CD4-positive, alpha-beta T cell treated with Interleukin-2 at 100 ng/mL for 4 hours (primary cell): ENCODE measurements at places on chromosomes 11 and 22.

GRCh38 chr11:2277933-2278523, 7.6 kb upstream of the ASCL2 start:
- DNase-seq: no peak

DNA sequence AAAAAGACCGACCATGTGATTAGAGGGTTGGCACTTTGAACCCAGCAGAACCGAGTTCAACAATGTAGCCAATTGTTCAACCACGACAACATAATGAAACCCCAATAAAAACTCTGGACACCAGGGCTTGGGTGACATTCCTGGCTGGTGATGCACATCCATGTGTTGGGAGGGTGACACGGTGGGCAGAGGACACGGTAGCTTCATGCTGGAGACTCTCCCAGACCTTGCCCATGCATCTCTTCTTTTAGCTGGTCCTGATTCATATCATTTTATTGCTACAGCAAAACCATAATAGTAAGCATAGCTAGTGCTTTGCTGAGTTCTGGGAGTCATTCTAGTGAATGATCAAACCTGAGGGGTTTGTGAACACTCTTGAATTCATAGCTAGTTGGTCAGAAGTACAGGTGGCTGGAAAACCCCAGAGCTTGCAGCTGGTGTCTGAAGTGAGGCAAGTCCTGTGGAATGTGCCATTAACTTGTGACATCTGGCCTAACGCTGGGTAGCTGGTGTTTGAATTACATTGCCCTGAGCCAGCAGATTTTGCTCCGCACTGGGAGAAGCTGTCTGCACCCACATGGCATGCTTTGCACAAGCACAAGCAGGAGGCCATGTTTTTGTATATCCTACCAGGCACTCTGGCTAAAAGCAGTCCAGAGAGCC, 14.0 kb downstream of the RPUSD4 start:
- no peak for DNase-seq

DNA sequence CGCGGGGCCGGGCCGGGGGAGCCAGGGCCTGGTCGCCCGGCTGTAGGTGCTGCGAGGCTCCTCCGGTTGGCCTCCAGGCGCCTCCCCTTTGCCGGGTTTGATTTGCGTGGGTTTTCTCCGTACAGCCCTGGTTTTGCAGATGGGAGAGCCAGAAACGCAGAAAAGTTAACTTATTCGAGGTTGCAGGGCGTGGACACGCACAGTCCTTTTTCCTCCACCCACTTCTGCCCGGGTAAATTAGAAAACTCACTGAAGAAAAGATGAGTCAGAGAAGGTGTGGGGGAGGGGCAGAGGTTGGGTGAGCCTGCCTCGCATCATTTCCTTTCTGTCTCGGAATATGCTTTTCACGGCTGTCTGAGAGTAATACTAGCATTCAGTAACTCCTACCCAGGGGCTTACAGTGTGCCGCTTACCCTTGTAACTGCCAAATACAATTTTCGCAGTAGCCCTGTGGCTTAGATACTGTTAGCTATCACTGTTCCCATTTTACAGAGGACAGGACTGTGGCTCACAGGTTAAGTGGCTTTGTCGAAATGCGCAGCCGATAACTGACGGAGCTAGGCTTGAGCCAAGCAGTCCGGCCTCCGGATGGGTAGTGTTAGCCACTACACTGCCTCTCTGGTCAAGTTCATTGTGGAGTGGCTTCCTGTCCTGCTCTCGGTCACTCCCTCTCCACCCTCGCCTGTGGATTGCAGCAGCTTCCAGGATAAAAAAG, 812 bp downstream of the FADD start:
- peak; percentile 96 for DNase-seq

GRCh38 chr11:23789200-23789853, 707.5 kb upstream of the LUZP2 start:
- no peak for DNase-seq

- DNase-seq: no peak
These were observed 226.4 kb downstream of the FAT3 start for GRCh38 chr11:92451063-92451462.

- DNase-seq: no peak
These were observed 46.8 kb downstream of the BTG4 start for GRCh38 chr11:111465400-111465799.

DNA sequence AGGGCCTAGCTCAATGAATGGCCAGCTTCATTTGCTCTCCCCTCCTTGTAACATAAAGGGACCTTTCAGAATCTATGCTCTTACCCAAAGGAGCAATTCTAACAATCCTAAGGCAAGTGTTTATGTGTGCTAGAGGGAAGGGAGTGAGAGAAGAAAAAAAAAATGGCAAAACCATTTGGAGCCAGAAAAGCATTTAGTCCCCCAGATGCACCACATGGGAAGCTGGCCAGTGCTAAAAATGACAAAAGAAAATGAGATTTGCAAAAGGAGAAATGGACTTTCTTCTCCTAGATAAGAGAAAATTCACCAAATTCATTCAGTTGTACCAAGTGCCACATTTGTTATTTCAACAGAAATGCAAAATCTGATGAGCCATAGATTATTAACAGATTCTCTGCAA, 52.8 kb downstream of the SERGEF start:
- no peak for DNase-seq

- peak; percentile 7 for DNase-seq
These were observed 4.4 kb downstream of the NAALADL1 start for GRCh38 chr11:65053827-65054508.

GRCh38 chr11:61293867-61294716, 1.0 kb downstream of the VWCE start:
- DNase-seq: no peak

DNA sequence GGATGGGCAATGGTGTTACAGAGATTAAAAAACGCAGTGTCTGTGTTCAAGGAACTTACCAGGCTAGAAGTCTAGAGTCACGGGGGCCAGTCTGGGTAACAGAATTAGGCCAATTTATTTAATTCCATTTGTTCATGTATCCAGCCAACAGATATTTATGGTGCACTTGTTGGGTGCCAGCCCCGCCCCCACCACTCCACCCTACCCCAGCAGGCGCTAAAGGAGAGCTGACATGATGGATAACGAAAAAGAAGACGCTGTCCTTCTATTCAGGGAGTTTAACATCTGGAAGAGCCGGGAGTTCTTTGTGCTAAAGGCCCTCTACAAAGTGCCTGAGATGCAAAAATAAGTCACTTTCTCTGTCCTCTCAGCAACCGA, 1.1 kb upstream of the BMAL1 start:
- no peak for DNase-seq

GRCh38 chr22:38859581-38860282, 12.3 kb downstream of the CBX6 start:
- DNase-seq: no peak

DNA sequence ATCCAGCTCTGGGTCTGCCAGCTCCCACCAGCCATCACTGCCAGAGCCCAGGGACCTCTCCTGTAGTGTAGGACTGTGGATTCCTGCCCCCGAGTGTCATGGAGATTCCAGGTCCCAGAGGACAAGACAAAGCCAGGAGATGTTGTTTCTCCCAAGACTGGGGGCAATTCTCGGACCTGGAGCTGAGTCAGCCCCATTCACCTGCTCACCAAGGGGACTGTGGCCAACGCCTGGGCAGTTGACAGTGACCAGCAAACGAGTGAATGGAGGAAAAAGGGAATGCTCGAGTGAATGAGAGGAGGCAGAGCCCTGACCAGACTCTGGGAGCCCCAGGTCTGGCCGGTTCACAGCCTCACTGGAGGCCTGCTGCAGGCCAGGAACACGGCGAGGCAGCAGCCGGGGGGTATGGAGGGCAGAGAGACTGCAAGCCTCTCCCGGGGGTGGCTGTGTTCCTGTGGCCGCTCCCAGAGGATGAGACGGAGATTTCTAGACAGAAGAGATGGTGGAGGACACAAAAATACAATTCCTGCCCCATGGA, 61.3 kb upstream of the PRR5 start:
- DNase-seq: no peak
